ENCODE measurements at places on chromosomes 1 and 21.

DNA sequence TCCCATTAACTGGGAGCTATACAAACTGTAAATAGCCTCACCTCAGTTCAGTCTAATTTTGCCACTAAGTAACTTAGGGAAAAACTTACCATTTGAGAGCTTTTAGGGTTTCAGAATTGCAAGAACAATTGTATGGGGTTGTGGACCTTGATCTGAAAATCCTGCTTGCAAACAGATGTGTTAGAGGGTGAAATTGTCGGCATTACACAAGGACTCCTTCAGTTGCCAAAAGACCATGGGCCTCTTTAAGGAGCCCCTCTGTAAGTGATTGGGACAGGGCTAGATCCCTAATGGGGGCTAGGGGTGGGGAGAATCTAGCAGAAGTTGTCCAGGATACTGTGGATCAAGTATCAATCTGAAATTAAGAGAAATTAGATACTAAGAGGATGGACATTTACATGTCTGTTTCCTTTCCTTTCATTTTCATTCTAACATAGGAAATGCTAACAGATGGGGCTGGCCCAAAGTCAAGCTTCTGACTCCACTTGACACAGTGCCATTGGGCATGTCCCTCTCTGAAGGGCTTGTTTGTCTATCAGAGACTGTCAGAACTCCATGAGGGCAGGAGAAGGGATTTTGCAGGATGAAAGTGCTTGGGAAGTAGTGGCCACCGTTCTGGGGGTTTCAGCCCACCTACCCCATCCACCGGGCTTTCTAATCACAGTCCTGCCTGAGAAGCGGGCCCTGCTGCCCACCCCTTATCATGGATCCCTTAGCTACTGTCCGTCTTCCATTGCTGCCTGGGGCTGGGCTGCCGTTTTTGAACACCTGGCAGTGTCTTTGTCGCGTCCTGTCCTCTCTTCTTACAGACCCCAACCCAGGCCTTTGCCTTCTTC is 54.7 kb downstream of the STUM start:
- DNase-seq: no peak

GRCh38 chr1:55610203-55610602 is 395.0 kb upstream of the USP24 start:
- DNase-seq: no peak

GRCh38 chr1:237267743-237268142 is 225.8 kb downstream of the RYR2 start:
- DNase-seq: no peak

- no peak for DNase-seq
These were observed 31.9 kb downstream of the PTGER3 start for GRCh38 chr1:71015745-71016144.

- DNase-seq: no peak
These were observed 24.9 kb upstream of the GRHL3 start for GRCh38 chr1:24294228-24294672.

GRCh38 chr1:75126611-75127101 is 7.5 kb upstream of the LHX8 start:
- DNase-seq: no peak

- no peak for DNase-seq
These were observed 25.3 kb upstream of the SYT6 start for GRCh38 chr1:114178936-114179335.
